ENCODE measurements at places on chromosomes 1 and 21.

DNA sequence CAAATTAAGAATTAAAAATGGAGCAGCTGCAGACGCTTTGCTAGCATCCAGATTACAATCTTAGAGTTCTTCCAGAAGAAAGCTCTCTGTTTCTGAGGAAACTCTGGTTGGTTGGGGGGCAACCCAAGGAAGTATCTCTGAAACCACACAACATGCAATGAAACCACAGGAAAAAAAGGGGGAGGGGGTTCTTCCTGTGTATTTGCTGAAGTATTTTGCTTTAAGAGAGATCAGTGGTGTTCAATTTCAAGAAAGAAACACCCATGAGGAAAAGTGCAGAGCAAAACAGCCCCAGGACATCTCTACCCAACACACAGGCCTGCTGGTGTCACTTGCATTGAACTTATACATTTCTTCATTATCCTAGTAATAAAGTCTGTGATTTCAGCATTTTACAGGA, 19.7 kb upstream of the TIAM1 start:
- no peak for DNase-seq

- DNase-seq, result no peak
Measured at GRCh38 chr1:33256221-33256470, 146 bp upstream of the ZNF362 start.

DNA sequence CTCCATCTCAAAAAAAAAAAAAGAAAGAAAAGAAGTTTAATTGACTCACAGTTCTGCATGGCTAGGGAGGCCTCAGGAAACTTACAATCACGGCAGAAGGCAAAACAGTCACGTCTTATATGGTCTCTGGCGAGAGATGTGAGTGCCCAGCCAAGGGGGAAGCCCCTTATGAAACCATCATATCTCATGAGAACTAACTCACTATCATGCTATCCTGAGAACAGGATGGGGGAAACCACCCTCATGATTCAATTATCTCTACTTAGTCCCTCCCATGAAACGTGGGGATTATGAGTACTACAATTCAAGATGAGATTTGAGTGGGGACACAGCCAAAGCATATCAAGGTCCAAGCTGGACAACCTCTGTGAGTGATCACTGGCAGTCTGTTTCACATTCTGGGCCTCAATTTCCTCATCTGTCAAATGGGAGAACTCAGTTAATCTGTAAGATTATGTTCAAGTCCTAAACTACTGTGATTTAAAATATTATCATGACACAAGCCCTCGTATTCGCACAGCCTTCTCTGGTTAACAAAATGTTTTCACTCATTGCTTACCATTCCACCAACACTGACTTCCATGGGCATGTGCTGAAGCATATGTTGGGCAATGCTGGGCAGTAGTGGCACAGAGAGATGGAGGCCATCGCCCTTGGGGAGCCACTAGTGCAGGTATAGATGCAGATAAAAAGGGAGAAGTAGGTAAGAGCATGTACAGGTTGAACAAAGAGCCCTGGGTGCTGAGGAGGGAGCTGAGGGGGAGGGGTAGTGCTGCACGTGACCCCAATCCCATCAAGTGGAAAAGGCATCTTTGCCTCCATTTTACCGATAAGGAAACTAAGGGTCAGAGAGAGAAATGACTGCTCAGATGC, 46.2 kb upstream of the SLC2A1 start:
- DNase-seq, result no peak

- no peak for DNase-seq
Measured at GRCh38 chr1:114109981-114110380, 43.7 kb downstream of the SYT6 start.

- DNase-seq, result no peak
Measured at GRCh38 chr1:207578796-207579435, 66.0 kb upstream of the CR1L start.

GRCh38 chr21:38355992-38356781, 99.4 kb downstream of the KCNJ15 start:
- no peak for DNase-seq

DNA sequence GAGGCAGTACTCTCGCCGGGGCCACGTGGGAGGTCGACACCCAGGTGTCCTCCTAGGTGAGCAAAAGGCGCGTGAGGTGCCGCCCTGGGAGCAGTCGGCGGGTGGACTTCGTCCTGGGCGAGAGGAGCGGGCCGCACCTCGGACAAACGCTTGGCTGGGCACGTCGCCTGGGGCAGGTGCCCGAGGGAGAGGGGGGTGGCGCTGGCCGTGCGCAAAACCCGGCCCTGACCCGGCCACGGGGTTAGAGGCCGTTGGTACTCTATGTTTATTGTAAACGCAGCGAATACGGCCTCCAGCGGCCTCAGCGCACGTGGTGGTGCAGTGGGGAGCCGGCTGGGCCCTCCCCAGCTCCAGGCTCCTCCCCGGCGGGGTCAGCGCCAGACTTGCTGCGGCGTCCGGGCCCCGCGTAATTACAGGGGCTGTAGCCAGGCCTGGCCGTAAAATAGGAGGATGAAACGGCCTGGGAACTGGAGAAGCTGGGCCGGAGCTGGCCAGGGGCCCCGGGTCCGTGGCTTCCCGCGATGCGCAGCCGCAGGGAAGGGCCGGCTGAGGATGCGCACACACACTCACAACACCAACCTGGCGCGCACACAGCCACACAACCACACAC, 1.6 kb upstream of the EFNA1 start:
- DNase-seq, result no peak

DNA sequence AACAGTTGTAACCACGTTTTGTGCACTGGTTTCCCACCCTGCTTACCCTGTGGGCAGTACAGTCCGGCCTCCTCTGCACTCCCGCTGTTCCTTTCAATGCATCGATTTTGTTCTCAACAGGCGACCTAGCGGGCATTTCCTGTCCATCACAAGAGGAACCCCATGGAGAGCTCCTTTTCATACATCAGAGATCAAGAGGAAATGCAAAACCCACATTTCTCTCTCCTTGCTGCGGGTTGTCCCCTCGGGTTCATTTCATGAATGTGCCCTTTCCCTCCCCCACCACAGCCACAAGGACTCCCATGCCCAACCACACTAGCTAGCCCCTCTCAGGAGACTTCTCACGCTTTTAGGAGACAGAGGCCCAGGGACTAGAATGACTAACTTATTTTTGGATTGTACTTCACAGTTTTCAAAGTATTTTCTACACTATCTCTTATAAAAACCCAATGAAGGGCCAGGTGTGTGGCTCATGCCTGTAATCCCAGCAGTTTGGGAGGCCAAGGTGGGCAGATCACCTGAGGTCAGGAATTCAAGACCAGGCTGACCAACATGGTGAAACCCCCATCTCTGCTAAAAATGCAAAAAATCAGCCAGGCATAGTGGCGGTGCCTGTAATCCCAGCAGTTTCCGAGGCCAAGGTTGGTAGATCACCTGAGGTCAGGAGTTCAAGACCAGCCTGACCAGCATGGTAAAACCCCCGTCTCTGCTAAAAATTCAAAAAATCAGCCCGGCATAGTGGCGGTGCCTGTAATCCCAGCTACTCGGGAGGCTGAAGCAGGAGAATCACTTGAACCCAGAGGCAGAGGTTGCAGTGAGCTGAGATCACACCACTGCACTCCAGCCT, 18.4 kb downstream of the ATP1A4 start:
- DNase-seq, result no peak

- no peak for DNase-seq
Measured at GRCh38 chr1:224739997-224740684, 124.0 kb downstream of the CNIH3 start.

GRCh38 chr1:46036894-46037839, 95.3 kb downstream of the PIK3R3 start:
- no peak for DNase-seq

- no peak for DNase-seq
Measured at GRCh38 chr1:50474859-50475809, 51.9 kb upstream of the DMRTA2 start.
